ENCODE measurements at places on chromosomes 7 and 10.

DNA sequence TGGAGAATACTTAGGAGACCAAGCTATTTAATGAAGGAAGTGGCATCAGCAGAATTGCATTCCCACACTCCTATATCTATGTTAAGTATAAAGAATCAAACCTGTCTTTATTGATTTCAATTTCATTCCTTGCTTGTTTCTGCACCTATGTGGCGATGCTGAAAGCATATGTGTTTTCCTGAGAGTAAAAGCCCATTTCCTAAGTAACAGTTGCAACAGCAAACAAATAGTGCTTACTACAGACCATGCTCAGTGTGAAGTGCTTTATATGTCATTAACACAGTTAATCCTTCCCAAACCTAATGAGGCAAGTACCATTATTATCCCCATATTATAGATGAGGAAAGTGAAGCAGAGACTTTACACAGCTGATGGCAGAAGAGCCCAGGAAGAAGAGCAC, 552.1 kb downstream of the PARD3 start:
- no peak for ATAC-seq

DNA sequence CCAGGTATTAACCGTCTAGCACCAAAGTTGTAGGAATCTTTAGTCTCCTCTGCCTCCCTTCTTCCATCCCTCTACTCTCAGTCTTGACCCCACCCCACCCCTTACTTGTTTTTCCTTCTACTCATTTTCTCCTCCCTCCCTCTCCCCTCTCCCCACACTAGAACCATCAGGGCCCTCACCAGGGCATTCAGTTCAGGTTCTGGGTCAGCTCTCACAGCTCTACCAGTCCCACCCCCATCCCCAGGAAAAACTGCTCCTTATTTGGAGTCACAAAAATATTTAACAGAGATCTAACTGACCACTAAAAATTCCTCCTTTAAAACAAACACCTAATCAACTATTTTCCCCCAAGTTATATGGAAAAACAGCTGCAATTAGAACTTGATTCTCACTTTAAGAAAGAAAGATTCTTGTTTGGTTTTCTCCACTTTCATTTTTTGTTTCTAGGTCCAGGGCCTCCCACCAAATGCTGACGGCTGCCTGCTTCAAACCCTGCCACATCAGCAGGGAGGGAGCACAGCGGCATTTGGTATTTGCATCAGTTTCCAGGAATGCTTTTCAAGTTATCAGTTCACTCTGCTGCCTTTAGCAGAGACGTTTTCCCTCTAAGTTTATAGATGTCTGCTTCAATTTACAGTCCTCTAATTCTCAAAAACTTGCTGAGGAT, 2.8 kb upstream of the COL1A2 start:
- ATAC-seq: no peak

GRCh38 chr7:25950488-25951413, 201.2 kb upstream of the NFE2L3 start:
- ATAC-seq: peak; percentile 96

- ATAC-seq: no peak
Observed at GRCh38 chr10:124665980-124666379, 78.2 kb downstream of the FAM53B start.

DNA sequence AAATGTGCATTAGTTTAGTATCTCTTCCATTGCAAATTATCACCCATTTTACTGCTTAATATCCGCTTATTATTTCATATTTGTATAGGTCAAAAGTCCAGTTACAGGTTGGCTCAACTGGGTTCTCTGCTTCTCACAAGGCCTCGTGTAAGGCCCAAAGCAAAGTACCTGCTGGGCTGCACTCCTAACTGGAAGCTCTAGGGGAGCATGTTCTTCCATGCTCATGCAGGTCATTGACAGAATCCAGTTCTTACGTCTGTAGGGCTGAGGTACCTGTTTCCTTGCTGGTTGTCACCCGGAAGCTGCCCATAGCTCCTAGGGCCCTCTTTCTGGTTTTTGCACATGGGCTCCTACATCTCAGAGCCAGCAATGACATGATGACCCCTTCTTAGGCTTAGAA, 79.6 kb downstream of the RAPGEF5 start:
- ATAC-seq: no peak
